Left hindlimb (tissue), 1 donor: ENCODE measurements at places on chromosomes 13 and 19.

- DNase-seq, result no peak
Measured at GRCh38 chr13:71721104-71721503, 145.9 kb downstream of the DACH1 start.

GRCh38 chr19:56639217-56639616 lies 3.7 kb upstream of the SMIM17 start:
- DNase-seq, result no peak

DNA sequence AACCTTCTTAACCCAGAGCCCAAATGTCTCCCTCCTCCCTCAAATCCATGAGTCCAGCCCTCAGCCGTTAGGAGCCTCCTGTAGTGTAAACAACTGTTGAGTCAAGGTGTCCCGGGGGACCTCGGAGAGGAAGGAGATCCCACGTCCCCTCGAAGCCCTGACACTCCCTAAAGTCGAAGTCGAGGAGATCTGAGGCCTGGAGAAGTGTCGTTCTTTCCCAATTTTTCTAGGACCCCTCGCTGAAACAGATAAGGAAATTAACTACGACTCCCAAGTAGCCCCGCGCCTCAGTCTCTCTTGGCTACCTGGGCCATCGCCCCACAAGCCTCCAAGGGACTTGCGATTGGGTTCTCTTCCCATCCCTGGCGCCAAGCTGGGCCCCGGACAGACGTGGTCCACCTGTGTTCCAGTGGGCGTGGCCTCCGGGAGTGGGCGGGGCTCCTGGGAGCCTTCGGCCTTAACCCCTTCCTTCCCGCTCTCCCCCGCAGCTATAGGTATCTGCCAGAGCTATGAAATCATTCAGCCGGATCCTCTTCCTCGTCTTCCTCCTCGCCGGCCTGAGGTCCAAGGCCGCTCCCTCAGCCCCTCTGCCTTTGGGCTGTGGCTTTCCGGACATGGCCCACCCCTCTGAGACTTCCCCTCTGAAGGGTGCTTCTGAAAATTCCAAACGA lies 869 bp downstream of the GFY start:
- no peak for DNase-seq

DNA sequence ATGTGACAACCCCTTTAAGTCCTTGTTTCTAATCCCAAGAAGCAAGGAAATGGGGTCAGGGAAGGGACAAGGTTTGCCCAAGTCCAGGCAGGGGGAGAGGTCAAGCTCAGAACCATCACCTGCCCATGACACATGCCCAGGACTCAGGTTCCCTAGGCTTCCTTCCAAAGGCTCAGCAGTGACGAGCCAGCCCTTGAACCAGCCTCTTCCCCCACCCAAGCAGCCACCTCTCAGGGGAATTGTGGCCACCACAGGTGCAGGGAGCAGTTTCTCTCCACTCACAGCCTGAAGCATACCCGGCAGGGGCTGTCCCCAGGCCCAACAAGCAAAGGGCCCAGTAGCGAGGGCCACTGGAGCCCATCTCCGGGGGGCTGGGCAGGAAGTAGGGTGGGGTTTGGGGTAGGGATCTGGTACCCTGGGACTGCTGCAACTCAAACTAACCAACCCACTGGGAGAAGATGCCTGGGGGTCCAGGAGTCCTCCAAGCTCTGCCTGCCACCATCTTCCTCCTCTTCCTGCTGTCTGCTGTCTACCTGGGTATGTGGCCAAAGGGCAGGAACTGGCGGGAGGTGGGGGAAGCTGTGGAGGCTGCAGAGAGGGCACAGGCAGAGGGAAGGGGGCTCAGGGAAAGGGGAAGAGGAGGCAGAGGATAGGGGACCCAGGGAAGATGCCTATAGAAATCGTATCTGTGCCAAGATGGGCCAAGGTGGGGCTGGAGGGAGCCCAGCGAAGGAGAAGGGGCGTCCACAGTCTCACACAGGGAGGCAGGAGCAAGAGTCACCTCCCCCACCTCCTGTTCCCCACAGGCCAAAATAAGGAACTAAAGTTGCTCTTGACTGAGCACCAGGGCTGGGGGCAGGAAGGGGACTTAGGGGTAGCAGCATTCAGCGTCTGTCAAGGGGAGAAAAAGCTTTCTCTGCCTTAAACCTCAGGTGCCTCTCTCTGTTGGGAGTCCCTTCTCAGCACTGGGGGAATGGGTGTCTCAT lies at the start of gene CD79A:
Gene CD79A, plus strand, starts transcription at position 433 of the 986 bp plus-strand sequence. Its CDS starts 26 bp downstream, at position 459.
- DNase-seq, result no peak

DNA sequence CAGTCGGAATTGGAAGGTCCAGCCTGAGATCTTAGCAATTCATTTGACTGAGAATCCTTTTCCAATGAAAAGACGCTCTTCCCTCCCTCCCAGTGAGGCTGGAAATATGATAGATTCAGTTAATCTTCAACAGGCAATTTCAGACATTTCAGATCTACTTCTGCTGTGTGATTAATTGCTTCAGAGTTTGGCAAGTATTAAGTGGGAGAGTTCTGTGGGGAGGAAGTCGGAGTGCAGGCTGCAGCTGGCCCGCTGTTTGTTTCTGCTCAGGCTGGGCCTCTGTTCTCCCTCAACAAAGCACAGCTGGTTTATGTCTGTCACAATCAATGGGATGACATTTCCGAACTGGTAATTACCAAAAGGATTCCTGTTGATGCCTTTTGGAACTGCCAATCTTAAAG lies 178.2 kb downstream of the NDFIP2 start:
- DNase-seq, result peak; percentile 62

- no peak for DNase-seq
Measured at GRCh38 chr19:12975221-12975741, 5.9 kb downstream of the DAND5 start.
